ENCODE measurements at places on chromosomes 12 and 14.

DNA sequence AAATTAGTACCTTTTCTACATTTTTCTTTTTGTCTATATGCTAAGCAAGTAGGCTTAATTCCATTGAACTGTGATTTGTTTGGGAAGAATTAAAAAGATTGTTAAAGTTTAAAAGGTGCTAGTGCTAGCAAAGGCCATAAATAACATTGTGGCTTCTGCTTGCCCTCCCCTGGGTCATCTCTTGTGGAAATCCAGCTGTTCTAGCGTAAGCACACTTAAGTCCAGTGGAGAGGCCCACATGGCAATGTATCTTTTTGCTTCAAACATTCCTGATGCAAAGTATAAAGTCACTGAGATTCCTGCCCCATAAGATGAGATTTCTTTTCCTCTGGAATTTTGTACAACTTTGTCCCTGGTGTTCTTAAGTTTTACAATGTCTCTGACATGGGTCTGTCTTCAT lies 14.4 kb upstream of the ERGIC2 start:
- no peak for DNase-seq

DNA sequence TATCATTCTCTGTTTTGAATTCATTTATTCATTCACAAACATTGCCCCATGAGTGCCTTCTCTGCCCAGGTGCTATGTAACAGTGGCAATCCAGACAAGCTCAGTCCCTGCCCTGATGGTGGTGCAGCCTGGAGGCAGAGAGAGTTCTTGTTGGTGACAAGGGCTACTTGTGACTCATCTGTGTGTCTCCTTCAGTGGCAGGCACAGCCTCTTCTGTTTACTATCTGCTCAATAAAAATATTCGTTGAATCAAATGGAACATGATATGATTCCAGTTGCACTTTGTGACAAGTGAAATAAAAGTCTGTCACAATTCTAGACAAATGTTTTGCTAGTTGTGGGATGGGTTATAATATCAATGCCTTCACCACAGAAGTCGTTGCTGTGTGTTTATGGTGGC lies 20.6 kb upstream of the CPM start:
- no peak for DNase-seq

GRCh38 chr14:59863806-59864525 lies 6.6 kb downstream of the RTN1 start:
- no peak for DNase-seq

GRCh38 chr12:133233006-133233405 lies 2.7 kb downstream of the ANHX start:
- DNase-seq: no peak

GRCh38 chr14:106026026-106026425 lies 499.6 kb downstream of the TMEM121 start:
- no peak for DNase-seq

- peak; percentile 94 for DNase-seq
Observed at GRCh38 chr12:66130267-66131066, at the start of gene LLPH. TSS of gene LLPH (minus strand) at chr12:66130750. CDS start at chr12:66129106, 1,644 bp downstream.

DNA sequence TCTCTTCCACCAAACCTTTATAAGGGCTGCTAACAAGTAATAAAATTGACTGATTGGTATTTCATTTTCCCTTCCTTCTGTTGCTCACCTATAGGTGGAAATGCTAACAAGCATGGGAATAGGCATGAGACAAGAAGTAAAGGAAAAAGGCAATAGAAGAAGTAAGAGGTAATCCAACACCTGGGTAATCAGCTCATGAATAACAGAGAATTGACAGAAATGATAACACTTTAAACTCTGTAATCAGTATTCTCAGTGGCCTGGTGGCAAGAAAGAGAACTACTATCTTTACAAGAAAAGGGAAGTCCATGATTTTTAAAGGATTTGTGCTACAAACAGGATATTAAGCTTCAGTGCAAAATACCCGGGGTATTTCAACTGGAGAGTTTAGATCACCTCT lies 737.8 kb downstream of the RERGL start:
- no peak for DNase-seq

- no peak for DNase-seq
Observed at GRCh38 chr12:48903363-48903981, 21.8 kb downstream of the FKBP11 start.

- no peak for DNase-seq
Observed at GRCh38 chr14:64601571-64601970, 51.8 kb downstream of the PPP1R36 start.

GRCh38 chr12:80293347-80293746 lies 150.7 kb upstream of the PTPRQ start:
- no peak for DNase-seq

GRCh38 chr12:26298785-26299621 lies 103.6 kb downstream of the SSPN start:
- DNase-seq: peak; percentile 80

DNA sequence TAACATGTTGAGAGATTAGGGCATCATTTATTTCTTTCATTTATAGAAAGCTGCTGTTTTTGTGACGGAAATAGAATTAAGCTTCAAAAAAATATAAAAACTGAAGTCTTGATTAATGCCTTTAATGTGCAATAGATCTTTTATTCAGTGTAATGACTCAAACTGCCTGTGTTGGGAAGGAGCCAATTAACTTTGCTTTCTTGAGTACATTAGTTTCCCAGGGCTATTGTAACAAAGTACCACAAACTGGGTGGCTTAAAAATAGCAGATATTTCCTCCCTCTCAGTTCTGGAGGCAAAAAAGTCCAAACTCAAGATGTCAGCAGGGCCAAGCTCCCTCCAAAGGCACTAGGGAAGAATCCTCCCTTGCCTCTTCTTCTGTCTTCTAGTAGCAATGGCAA lies 36.6 kb downstream of the EID3 start:
- DNase-seq: no peak

DNA sequence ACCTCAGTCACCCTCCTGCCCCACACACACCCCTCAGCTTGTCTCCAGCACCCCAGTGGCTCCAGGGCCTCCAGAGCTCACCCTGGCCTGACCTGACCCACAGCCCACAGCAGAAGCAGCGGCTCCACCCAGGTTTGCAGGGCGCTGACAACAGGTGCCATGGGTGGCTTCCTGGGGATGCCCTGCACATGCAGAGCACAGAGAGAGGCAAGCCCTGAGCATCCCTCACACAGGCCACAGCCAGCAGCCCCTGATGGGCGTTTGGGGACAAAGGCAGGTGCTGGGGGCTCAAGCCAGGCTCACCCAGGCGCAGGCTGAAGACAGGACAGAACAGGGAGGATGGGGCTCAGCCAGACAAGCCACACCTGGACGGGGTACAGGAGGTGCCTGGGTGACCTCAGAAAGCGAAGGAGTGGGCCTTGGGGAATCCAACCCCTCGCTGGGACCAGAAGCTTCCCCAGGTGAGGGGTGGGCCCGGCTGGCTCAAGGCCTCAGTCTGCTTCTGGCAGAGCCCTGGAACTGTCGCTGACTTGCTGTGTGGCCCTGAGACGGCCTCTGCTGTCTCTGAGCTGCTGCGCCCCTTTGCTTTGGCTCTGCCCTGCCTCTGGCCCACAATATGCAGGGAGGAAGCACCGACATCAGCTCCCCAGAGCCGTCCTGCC lies 10.6 kb downstream of the ARL6IP4 start:
- no peak for DNase-seq

DNA sequence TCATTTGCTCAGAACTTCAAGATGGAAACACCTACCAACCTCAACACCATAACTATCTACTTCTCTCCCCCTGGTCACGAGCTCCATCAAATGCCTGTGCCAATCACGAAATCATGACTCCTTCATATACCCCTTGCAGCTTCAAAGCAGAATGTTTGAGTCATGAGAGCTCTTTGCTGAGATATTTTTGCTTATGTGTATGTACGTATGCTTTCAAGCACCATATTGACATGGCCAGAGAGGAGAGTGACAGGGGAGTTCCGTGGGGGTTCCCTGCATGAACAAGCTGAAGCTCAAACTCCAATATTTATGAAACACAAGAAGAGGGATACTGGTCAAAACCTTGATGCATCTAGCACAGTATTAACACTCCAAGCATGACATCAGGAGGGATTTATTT lies 374.4 kb downstream of the DPF3 start:
- peak; percentile 49 for DNase-seq

GRCh38 chr14:102248121-102248520 lies 56.8 kb downstream of the MOK start:
- DNase-seq: no peak

- DNase-seq: no peak
Observed at GRCh38 chr12:132020292-132020691, 70.5 kb downstream of the EP400 start.

- peak; percentile 79 for DNase-seq
Observed at GRCh38 chr14:65301862-65302539, 110.5 kb upstream of the FUT8 start.

DNA sequence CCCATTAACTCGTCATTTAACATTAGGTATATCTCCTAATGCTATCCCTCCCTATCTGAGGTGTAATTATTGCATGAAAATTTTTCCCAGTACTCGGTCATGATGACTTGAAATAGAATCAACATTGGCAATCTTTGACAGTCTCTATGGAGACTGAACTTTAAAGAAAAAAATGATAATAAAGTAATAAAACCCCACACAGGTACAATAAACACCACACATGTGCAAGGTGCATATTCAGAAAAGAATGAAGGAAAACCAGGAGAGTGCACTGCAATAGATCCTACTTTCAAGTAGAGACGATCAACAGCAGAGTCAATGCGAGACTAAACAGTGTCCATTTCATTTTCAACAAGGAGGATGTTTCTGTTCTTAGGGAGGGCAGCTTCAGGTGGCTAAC lies 1253.8 kb upstream of the TMEM132C start:
- no peak for DNase-seq

- no peak for DNase-seq
Observed at GRCh38 chr14:88264116-88264515, 59.0 kb downstream of the KCNK10 start.

DNA sequence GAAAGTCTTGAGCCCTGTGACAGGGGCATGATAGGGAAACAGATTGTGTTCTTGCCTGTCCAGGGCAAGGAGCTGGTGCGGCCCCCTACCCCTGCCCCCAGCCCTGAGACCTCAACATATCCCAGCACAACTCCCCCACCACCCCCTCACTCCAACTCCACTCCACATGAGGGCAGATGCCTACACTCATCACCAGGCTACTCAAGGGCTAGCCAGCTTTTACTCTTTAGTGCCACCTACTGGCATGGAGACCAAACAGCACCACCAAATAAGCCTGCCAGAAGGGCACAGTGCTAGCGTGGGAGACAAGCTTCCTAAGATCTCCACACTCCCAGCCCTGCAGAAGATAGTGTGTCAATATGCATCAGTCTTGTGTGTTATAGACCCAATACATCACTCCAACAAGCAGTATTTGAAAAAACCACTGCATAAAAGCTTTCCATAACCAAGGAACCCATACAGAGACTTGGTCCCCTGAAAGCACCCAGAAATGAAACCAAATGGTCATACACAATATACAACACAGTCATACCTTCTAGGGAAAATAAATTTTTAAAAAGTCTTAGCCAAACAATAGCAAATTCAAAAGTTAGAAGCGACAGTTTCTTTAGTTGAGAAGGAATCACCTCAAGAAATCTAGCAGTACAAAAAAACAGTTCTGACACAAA lies 154.4 kb downstream of the KCNK10 start:
- peak; percentile 72 for DNase-seq

GRCh38 chr12:8696442-8697090 lies 1.2 kb upstream of the RIMKLB start:
- no peak for DNase-seq

DNA sequence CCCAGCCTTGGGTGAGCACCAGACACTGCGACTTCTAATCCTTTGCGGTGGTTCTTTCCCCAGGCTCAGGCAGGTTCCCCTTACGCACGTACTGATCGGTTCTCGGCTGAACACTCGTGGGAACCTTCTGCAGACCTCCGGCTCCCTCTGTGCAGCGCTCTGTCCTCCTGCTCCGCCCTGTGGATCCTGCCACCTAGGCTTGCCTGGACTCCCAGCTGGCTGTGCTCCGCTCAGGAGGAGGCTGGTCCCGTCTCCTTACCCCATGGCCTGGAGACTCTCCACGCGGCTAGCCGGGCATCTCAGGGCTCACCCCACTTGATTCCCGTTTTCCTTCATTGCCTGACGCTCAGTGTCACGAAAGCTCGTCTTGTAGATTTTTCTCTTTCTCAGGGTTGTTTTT lies 34.7 kb downstream of the TNFAIP2 start:
- DNase-seq: no peak

DNA sequence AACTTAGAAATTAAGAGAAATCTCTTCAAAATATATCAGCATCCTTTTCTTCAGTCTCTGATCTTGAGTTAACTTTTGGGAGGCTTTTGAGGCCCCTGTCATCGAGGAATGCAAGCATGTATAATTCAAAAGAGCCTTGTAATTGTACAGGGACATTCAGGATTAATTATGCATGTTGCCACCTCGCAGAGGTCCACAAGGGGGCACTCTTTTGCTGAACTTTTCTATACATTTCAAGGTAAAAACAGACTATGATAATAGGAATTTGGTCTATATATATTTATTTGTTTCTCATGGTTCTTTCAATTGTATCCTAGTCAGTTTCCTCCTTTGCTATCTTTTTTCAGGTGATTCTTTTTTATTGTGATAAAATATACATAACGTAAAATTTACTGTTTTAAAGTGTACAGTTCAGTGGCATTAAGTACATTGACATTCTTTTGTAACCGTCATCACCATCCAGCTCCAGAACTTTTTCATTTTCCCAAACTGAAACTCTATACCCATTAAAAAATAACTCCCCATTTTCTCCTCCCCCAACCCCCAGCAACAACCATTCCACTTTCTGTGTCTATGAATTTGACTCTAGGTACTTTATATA lies 47.0 kb upstream of the SLC2A13 start:
- DNase-seq: peak; percentile 60

GRCh38 chr12:107012736-107013425 lies 25.9 kb upstream of the MTERF2 start:
- no peak for DNase-seq

DNA sequence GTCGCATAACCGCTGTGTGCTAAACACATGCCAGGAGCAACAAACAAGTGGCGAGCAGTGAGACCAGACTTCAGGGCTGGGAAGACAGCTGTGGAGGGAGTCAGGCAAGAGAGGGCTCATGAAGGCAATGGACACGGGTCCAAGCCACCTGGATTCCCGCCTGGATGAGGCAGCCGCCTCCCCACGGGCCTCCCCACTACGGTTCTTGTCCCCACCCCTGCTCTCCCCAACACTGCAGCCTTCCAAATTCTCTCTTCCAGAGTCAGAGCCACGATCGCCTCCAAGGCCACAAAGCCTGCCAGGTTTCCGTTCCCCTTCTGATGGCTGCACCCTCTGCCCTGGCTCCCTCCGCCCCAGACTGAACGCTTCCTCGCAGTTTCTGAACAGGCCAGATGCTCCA lies 36.1 kb upstream of the PIWIL1 start:
- DNase-seq: no peak

GRCh38 chr12:29572938-29573337 lies 75.5 kb upstream of the OVCH1 start:
- no peak for DNase-seq

- DNase-seq: no peak
Observed at GRCh38 chr14:64625386-64626232, 75.8 kb downstream of the PPP1R36 start.

GRCh38 chr14:68580096-68580645 lies 212.7 kb downstream of the ZFP36L1 start:
- DNase-seq: no peak

DNA sequence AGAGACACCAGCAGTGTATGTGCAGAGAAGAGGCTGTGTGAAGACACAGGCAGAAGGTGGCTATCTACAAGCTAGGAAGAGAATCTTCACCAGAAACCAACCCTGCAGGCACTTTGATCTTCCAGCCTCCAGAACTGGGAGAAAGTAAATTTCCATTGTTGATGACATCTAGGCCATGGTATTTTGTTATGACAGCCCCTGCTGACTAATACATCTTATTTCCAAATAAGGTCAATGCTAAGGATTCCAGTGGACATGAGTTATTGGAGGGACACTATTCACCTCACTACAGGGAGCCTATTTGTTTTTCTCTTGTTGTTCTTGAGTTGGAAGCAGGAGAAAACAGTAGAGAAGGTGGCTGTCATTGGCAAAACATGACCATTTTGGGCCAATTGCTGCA lies 88.5 kb upstream of the RIN3 start:
- DNase-seq: no peak
